EL (cell line): ENCODE measurements at places on chromosomes 1 and 21.

- no peak for DNase-seq
Observed at GRCh38 chr1:48643193-48643592, 133.5 kb downstream of the BEND5 start.

- DNase-seq = no peak
Observed at GRCh38 chr1:212060632-212061472, 25.3 kb downstream of the DTL start.

GRCh38 chr1:111474106-111474505 is 322 bp downstream of the C1orf162 start:
- no peak for DNase-seq

GRCh38 chr1:204870160-204870912 is at the start of gene NFASC:
TSS of gene NFASC (plus strand) at chr1:204870862. CDS start at chr1:204944316, 73,454 bp downstream.
- no peak for DNase-seq

DNA sequence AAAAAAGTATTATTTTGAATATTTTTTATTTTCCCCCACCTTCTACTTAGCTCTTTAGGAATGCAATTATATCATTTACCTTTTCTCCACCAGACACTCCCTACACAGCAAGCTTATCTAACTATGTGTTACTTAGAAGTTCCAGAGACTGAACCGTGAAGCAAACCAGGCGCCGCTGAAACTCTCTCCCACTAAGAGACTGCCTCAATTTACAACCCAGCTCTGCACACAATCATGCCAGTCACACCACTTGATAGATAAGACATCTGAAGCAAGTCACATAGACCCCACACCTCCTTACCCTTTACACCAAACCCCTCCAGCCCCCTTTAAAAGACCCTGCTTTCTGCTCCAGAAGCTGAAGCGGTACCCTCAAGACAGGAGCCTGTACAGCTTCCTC is 245.5 kb downstream of the S1PR1 start:
- no peak for DNase-seq

- DNase-seq = no peak
Observed at GRCh38 chr1:167746013-167746672, 24.4 kb downstream of the MPZL1 start.

- no peak for DNase-seq
Observed at GRCh38 chr1:245901565-245901964, 605.5 kb downstream of the SMYD3 start.

- no peak for DNase-seq
Observed at GRCh38 chr1:228994676-228995594, 259.7 kb downstream of the RHOU start.

- DNase-seq = peak; percentile 75
Observed at GRCh38 chr1:76826072-76826845, 41.0 kb upstream of the ST6GALNAC5 start.

DNA sequence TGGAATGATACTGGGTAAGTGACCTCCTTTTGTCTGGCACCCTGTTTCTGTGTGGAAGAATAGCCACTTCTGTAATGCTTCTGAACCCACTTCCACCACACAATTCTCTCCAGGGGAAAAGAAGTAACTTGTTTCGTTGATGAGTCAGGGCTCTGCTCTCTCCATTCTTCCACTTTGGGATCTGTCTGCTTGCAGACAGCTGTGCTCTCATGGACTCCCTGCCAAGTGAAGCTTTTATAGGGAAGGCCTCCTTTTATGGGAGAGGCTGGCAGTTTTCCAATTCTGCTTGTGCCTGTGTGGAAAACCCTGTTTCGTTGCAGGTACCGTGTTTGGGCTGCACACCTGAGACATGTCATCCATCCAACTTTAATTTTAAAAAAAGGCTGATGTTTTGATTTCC is 130.7 kb downstream of the GIPC2 start:
- DNase-seq = peak; percentile 75

- no peak for DNase-seq
Observed at GRCh38 chr1:246329900-246330299, 177.2 kb downstream of the SMYD3 start.

DNA sequence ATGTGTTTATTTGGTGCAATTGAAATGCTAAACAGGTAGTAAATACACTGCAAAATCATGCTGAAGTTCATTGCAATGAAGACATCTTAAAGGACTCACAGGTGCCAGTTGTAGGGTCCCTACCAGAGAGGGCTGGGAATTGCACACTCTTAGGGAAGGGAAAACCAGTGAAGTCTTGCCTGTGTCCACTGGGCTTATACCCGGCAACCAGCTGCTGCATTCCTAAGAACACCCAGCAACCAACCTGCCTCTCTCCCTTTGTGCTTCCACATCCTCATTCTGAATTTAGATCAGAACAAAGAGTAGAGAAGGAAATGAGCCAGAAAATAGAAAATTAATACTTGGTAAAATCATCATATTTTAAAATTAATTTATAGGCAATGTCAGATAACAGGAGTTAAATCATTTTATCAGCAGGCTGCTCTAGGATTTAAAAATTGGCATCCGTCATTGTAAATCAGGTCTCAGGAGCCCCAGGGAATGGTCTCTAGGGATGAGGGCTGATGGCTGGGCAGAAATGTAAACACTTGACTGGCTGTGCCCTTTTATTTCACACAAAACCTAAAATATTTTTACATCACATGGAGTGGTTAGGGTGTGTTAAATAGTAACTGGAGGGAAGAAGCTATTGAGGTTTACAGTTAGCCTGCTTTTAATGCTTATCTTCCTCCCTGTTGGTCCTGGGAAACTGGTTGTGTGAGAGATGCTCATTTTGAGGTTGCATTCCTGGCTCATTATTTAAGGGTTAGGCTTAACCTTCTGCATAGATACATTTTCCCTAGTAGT is 31.3 kb downstream of the PTGFRN start:
- DNase-seq = no peak

DNA sequence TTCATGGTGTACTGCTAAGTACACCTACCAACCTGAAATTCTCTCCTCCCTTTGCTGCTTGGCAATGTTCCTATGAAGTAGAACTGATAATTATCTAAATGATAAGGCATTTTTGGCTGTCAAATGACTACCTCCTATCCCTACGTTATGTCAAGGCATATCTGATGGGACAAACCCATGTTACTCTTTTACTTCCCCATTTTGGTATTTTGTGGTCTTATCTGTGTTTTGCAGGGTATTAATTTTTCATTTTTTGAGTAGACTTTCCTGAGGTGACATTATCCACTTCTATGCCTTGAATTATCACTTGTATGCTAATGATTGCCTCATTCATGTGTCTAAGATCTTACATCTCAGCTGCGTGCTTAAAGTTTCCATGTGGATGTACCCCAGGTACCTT is 499.6 kb upstream of the B3GALT2 start:
- no peak for DNase-seq
